ENCODE measurements at places on chromosomes 2 and 18. TPM values are rescaled to one million over a fixed set of nuclear protein-coding genes. Genes with fewer than 3 reads are reported as not detected.

DNA sequence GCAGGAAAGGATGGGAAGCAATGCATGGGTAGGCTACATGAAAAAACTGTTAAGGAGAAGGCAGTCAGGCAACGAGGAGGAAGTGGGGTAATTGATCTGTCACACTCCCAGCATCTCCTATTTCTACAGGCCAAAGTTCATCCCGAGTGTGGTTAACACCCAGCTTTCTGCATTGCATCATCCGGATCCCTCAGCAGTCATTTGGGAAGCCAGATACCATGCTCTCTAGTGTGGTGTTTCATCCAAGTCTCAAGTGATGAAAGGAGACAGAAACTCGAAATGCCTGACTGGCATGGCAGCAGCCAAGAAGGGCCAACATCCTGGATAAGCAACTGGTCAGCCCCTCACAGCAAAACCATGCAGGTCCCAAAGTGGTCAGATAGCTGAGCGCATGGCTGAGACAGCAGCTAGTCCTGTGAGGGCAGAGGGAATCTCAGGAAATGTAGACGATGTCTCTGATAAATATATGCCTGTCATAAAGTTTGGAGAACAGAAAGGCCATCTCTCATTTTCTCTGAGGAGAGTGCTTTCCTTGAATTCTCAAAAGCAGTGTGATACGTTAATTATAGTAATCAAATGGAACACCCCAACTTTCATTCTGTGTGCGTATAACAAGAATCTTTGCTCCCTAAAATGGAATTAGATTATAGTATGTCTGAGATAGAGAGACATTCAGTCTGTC lies 24.8 kb upstream of the HNRNPA3 start:
- no peaks in the 10 kb centered on the region for H3K36me3 ChIP-seq
- no peak for DNase-seq
- H3K4me3 ChIP-seq: no peak overlapping the region
- H3K27ac ChIP-seq: no peak overlapping the region
- H3K27me3 ChIP-seq: no peaks in the 10 kb centered on the region

Gene LIMS4
- total RNA-seq: 0.16 TPM

GRCh38 chr18:74892066-74892627 lies 294.5 kb downstream of the ZNF407 start:
- DNase-seq: no peak
- no peak overlapping the region for H3K27ac ChIP-seq
- no peaks in the 10 kb centered on the region for H3K4me1 ChIP-seq

Gene RAX
- not detected for total RNA-seq

GRCh38 chr2:17578466-17578928 lies 38.0 kb downstream of the VSNL1 start:
- H3K4me1 ChIP-seq: no peaks in the 10 kb centered on the region
- H3K27me3 ChIP-seq: peaks cover 9% of the 10 kb centered on the region
- H3K27ac ChIP-seq: no peak overlapping the region
- no peak overlapping the region for H3K4me3 ChIP-seq
- no peaks in the 10 kb centered on the region for H3K36me3 ChIP-seq
- DNase-seq: no peak

Data from activated CD4-positive, alpha-beta T cell treated with anti-CD3 and anti-CD28 coated beads for 36 hours (primary cell).